NCI-H1436 (cell line): ENCODE measurements at places on chromosomes 2 and 18.

GRCh38 chr2:219459460-219460311, 25.0 kb downstream of the SPEG start:
- DNase-seq: peak; percentile 22

GRCh38 chr2:159817283-159817682, 19.3 kb upstream of the CD302 start:
- no peak for DNase-seq

DNA sequence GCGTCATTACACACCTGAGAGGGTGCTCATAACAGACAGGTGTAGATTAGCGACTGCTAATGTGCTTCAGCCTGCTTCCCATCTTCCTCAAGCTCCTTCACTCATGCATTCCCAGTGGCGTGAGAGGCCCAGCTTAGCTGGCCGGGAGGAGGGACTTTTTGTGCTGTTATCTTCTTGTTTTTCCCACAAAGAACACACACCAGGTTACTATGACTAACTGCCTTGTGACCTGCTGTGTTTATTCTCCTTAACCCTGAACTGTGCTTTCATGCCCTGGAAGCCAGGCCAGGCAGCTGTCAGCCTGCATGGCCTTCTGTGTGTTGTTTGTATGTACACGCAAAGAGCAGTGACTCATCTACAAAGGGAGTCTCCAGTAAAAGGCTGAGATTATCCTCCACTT, 143.8 kb downstream of the PIEZO2 start:
- no peak for DNase-seq

- peak; percentile 77 for DNase-seq
Observed at GRCh38 chr2:138071720-138072719, 107.7 kb downstream of the HNMT start.

DNA sequence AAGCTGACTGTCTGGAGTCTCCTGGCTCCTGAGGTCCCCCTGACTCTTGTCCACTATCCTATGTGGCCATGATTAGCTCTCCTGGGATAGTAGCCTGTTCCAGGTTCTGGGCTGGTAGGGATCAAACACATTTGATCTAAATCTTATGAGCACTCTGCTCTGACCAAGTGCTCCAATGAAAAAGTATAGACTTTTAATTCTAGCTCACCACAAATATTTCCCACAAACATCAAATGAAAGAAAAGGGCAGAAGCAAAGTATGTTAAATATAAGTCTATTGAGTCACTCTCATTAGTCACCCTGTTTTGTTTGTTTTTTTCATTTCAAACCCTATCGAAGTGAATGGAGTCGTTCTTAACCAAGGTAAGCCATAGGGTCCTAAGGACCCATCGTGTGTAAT, 39.7 kb upstream of the NEDD4L start:
- DNase-seq: no peak

GRCh38 chr18:41761333-41762018, 193.6 kb upstream of the PIK3C3 start:
- no peak for DNase-seq

GRCh38 chr2:152464851-152465470, 130.0 kb downstream of the FMNL2 start:
- DNase-seq: no peak

GRCh38 chr2:98730053-98730706, 752 bp downstream of the MGAT4A start:
- peak; percentile 35 for DNase-seq

DNA sequence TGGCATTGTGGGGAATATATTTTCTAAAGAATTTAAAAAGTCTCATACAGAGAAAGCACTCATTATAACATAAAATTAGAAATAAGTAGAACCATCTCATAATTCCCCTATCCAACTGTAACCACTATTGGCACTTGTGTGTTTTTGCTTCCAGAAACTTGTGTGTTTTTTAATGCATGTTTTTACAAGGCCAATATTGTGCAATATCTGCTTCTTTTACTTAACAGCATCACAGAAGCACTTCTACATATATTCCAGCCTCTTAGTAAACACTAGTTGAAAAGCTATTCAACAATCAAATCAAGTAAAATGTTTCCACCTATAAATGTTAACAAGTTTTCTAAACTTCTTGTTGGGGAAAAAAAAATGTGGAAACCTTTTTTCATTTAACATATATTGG, 132.7 kb downstream of the LRP2 start:
- DNase-seq: no peak

GRCh38 chr2:54586494-54586893, 130.4 kb downstream of the SPTBN1 start:
- DNase-seq: no peak

DNA sequence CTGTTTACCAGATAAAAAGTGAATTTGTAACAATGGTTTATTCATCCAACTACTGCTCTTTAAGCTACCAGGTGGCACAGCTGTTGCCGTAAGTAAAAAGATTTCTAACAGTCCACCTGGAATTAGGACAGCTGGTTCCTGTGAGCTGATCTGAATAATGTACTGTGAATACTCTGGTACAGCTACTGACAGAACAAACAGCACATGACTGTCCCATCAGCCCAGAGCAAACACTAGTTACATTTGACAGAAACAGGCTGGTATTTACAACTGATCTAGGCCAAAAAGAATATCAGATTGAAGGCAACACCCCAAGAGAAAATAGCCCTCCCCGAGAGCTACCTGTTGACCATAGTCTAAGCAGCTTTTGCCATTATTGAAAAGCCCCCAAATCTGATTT, 840.4 kb downstream of the CPS1 start:
- DNase-seq: peak; percentile 14

- DNase-seq: no peak
Observed at GRCh38 chr2:44753552-44754285, 187.8 kb upstream of the SIX3 start.

DNA sequence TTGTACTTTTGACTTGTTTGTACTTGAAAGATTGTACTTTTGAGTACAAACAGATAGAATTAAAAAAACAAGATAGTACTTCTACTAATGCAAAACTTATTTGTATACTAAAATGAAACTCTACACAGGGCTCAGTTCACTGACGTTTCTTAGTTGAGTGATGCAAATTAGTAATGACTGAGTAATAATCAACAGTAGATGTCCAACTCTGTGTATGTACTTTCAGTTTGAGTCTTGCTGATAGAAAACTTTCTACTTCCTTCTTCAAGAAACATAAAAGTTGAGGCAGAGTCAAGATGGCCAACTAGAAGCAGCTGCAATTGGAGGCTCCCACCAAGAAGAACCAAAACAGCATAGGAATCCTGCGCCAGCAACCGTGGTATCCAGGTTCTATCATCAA, 585.0 kb downstream of the NR4A2 start:
- no peak for DNase-seq

- DNase-seq: peak; percentile 11
Observed at GRCh38 chr2:180033993-180034894, 27.1 kb upstream of the CWC22 start.

GRCh38 chr2:25236736-25237135, 68.4 kb upstream of the POMC start:
- DNase-seq: no peak

- no peak for DNase-seq
Observed at GRCh38 chr18:54830866-54831265, 2.6 kb downstream of the RAB27B start.

DNA sequence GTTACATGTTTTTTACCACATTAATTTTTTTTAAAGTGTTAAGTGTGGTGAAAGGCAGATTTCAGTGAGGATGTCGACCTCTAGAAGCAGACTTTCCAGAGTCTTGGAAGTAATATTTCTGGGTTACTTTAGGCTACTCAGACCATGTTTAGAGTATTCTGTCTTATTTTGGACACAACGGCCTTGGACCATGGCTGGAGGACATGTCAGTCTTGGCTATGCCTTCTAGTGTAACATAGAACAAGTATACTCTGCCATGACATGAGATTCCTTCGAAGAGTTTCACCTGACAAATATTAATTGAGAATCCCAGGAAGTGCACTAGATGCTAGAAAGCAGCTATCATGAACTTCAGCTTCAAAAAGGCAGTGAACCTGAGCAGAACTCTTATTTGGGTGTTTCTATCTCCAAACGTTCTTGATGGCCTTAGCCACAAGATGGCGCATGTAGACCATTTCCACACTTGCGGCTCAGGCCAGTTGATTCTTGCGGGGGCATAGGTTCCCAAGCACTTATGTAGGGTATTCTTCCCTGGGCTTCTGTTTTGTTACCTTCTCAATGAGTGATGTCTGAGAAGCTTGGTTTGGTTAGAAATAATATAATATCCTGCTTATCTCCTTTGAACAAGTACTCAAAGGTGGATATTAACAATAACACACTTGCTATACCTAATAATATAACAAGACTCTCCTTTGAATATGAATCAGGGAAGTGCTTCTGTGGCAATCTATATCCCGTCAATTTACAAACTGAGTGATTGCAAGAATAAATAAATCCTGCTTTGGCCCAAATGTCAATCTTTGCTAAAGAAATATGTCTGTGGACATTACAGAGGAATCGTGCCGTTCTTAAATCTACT, 62.0 kb downstream of the CACNB4 start:
- DNase-seq: peak; percentile 71

GRCh38 chr2:149782572-149782971, 195.0 kb upstream of the MMADHC start:
- no peak for DNase-seq

GRCh38 chr18:7575465-7576028, 8.4 kb downstream of the PTPRM start:
- DNase-seq: no peak

DNA sequence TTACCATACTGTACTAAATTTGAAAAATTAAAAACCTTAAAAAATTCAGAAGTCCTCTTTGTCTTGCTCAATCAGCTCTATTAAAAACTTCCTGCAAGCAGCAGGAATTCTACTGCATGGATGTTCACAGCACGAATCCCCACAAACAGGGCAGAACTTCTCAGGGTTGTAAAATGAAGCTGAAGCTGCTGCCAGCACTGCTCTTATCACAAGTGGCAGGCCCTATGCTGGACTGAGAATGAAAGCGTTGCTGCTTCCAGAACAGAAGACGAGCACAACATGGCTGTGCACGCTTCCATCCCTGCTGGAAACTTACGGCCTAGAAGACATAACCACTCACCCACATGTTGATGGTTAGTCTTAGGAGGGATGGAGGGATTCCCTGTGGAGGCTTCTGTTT, 134.0 kb downstream of the RAB3GAP1 start:
- DNase-seq: no peak

DNA sequence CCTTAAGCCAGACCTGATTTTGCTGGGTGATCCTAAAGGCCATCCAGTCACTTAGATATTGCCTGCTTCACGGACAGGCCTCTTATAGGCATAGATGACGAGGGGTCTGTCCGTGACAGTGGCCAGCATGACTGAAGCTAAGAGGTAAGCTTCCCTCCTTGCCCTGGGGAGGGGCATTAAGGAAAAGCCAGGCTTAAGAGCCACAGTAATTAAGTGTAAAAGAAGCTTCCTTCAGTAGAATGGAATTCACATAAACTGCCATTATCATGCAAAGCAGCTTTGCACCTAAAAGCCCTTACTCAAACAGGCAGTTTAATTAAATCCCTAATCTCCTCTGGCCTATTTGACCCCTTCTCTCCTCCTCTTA, 99.4 kb upstream of the PKDCC start:
- no peak for DNase-seq

- no peak for DNase-seq
Observed at GRCh38 chr2:157324331-157324843, 1.2 kb downstream of the ERMN start.

- no peak for DNase-seq
Observed at GRCh38 chr18:40932862-40933261, 1022.2 kb upstream of the PIK3C3 start.

GRCh38 chr2:110101280-110101844, 14.3 kb downstream of the MALL start:
- DNase-seq: peak; percentile 61

- DNase-seq: no peak
Observed at GRCh38 chr18:3014503-3015203, 1.7 kb upstream of the LPIN2 start.

DNA sequence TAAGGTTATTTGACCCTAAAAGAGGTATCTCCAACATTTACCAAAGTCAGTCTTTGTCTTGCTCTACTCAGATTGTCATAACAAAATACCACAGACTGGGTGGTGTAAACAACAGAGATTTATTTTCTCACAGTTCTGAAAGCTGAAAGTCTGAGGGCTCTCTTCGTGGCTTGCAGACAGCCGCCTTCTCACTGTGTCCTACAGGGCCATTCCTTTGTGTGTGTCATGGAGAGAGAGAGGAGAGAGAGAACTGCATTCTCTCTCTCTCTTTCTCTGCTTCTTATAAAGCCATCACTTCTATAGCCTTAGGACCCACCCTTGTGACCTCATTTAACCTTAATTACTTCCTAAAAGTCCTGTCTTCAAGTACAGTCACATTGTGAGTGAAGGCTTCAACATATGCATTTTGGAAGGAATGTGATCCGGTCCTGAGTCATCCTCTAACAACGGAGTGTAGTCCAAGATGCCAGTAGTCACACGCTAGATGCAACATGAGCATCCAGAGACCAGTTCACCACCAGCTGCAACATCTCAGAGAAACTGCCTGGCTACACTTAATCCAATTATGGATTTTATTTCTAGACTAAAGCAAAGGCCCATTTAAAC, 130.2 kb downstream of the CD226 start:
- no peak for DNase-seq

DNA sequence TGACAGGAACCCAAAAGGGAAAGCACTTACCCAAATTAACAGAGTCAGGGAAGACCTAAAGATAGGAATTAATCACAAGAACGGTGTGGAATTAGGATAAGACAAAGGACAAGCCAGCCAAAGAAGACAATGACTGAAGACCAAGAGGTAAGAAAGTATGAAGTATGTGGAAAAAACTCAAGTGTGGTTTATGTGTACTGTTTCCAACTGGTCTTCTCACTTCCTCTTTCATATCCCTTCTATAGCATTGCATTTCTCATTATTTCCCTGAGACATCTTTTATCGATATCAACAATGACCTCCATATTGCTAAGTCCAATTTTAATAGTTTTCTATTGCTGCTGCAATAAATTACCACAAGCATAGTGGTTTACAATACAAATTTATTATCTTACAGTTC, 313.5 kb upstream of the SLC39A10 start:
- DNase-seq: no peak

GRCh38 chr18:51154431-51155063, 42.9 kb downstream of the MEX3C start:
- DNase-seq: no peak

DNA sequence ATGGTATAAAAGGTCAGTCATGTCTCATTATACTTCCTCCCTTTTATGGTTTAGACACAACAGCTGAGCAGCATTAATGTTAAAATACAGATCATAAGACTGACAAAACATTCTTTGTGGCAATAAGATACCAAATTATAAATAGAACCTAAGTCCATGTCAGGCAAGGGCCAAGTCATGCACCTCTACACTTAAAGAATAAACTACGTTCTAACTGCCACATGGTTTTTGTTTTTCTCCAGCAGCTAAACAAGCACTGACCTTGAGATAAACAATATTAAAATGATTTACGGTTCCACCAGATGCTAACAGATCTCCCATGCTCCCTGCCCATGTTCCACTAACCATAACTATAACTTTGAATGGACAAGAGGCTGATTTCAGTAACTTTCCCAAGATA, 368.6 kb upstream of the TFPI start:
- no peak for DNase-seq
